ENCODE measurements at places on chromosomes 1 and 21.

GRCh38 chr1:92577261-92577895 lies 90.7 kb upstream of the GFI1 start:
- H3K4me3 ChIP-seq: peak overlapping the region; percentile 73
- H3K27me3 ChIP-seq: no peaks in the 10 kb centered on the region
- H3K27ac ChIP-seq: peak overlapping the region; percentile 80
- no peak for DNase-seq
- peaks cover 73% of the 10 kb centered on the region for H3K4me1 ChIP-seq

DNA sequence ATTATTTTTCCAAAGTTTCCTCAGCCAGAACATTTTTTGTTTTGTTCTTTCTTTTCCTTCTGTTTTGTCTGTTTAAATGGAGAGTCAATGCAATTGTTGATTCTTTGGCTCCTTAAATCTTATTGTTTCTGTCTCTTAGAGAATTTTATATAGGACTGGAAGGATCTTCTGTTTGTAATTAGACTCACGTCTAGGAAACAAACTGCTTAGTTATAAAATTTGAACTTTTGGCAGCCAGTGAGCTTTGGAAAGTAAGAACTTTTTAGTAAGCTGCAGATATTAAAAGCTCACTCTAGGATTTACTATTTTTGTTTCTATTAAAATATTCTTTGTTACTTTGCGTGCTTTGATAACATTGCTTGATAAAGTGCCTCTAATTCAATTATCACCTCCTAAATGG lies 109.8 kb upstream of the HNRNPU start:
- peaks cover 6% of the 10 kb centered on the region for H3K36me3 ChIP-seq
- H3K27me3 ChIP-seq: no peaks in the 10 kb centered on the region
- H3K4me3 ChIP-seq: no peak overlapping the region
- H3K27ac ChIP-seq: no peak overlapping the region
- DNase-seq: no peak

DNA sequence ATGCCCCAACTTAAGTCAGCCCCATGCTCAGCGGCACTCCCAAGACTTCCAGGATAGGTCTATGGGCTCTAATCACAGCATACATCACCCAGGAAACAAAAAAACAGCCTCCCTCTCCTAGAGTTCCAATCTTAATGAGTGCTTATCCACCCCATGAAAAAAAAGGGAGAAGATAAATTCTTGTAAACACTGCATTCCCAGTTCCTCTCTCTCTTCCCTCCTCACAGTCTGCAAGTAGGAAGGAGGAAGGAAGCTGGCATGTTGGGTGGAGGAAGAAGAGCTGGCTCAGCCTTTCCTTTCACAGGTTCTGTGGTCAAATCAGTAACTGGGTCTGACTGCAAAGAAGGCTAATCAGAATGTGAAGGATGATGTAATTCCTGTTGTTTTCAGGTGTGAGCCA lies 69.9 kb upstream of the ZC3H11B start:
- no peaks in the 10 kb centered on the region for H3K27me3 ChIP-seq
- no peaks in the 10 kb centered on the region for H3K4me1 ChIP-seq
- H3K27ac ChIP-seq: no peak overlapping the region
- no peak overlapping the region for H3K4me3 ChIP-seq
- no peak for DNase-seq
- H3K36me3 ChIP-seq: no peaks in the 10 kb centered on the region

DNA sequence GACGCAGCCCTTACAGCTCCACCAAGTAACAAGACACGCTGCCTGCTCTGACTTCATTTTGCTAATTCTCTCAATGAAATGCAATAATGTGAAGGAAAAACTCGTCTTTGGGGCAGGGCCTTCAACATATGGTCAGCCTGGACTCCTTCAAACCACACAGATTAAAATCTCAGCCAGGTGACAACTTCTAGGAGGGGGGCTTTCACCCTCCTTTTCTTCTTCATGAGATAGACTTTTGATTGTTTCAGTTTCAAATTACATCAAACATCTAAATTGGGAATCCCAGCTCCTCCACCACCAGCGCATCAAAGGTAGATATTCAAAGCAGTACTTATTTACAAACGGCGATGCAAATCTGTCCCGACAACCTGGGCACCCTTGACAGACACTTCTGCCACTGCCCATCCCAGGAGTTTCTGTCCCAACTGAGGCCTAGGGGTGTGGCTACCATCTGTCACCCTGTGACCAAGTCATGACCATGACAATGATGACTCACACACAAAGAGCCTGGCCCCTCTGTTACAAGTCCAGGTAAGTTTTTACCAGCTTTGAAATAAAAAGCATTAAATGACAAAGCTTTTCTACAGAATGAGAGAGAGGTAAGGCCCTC lies 29.7 kb downstream of the SSBP3 start:
- H3K36me3 ChIP-seq: peaks cover 2% of the 10 kb centered on the region
- no peak overlapping the region for H3K4me3 ChIP-seq
- DNase-seq: no peak
- peak overlapping the region; percentile 52 for H3K27ac ChIP-seq

GRCh38 chr1:210244746-210245367 lies 12.3 kb downstream of the SERTAD4 start:
- no peaks in the 10 kb centered on the region for H3K4me1 ChIP-seq
- no peak overlapping the region for H3K4me3 ChIP-seq
- no peak for DNase-seq
- no peak overlapping the region for H3K27ac ChIP-seq
- H3K36me3 ChIP-seq: no peaks in the 10 kb centered on the region

- H3K27me3 ChIP-seq: peaks cover 7% of the 10 kb centered on the region
- H3K27ac ChIP-seq: no peak overlapping the region
- H3K4me1 ChIP-seq: peaks cover 10% of the 10 kb centered on the region
- no peaks in the 10 kb centered on the region for H3K36me3 ChIP-seq
- DNase-seq: peak; percentile 43
Observed at GRCh38 chr1:31505911-31506497, 70.3 kb upstream of the TINAGL1 start.

DNA sequence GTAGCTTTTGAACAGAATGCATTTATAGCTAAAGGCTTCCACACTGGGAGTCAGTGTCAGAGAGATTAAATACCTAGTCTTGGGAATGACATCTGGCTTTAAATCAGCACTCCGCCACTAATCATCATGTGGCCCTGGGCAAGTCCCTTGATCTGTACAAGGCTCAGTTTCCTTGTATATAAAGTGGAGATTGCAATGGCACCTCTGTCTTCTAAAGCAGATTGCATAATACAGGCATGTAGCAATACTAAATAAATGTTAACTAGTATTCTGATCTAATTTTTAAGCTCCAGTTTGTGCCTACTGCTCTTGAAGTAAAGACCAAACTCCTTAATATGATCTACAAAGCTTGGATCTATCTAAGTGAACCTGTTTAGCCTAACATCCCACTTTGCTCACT lies 249.4 kb downstream of the PLPP3 start:
- H3K36me3 ChIP-seq: no peaks in the 10 kb centered on the region
- H3K4me3 ChIP-seq: no peak overlapping the region
- peaks cover 4% of the 10 kb centered on the region for H3K4me1 ChIP-seq
- no peaks in the 10 kb centered on the region for H3K27me3 ChIP-seq

DNA sequence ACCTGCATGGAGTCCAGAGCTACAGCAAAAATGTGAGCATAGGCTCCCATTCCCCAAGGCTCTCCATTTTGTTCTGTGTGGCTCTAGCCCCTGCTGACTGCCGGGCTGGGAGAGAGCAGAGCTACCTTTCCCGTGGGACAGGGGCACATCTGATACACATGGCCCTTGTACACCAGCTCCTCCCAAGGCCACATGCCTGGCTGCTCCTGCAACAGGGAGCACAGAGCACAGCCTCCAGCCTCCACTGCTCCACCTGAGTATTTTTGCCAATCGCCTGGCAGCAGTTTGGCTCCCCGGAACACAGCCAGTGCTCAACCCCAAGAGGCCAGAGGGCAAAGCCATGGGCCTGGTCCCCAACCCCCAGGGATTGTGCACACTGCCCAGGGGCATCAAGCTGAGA lies 146.5 kb downstream of the CHD1L start:
- no peaks in the 10 kb centered on the region for H3K36me3 ChIP-seq
- H3K4me1 ChIP-seq: peaks cover 2% of the 10 kb centered on the region
- no peak overlapping the region for H3K27ac ChIP-seq
- H3K4me3 ChIP-seq: no peak overlapping the region
- peaks cover 12% of the 10 kb centered on the region for H3K27me3 ChIP-seq

- H3K27me3 ChIP-seq: no peaks in the 10 kb centered on the region
- no peak for DNase-seq
- no peaks in the 10 kb centered on the region for H3K4me1 ChIP-seq
- no peak overlapping the region for H3K27ac ChIP-seq
Observed at GRCh38 chr1:246271516-246271915, 235.6 kb downstream of the SMYD3 start.
